ENCODE measurements at places on chromosomes 7 and 10.

DNA sequence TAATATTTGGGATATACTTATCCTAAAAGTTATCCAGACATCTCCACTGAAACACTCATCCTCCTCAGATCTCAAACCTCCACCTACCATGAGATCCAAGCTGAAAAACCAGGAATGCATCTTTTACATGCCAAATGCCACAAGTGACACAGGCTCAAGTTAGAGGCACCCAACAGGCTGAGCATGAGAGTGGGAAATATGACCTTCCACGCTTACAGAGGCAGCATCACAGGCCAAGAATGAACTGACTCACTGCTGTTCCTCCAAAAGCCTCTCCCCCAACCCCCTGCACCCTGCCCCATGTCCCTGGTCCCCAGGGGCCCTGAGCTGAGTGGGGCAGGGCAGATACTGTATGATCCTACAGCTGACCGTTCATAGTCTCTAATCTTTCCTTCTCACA is 4.8 kb upstream of the MTPAP start:
- DNase-seq, result no peak

GRCh38 chr10:30830315-30831230 is 201.0 kb upstream of the LYZL2 start:
- no peak for DNase-seq

- DNase-seq, result no peak
These were observed 188.6 kb upstream of the HABP2 start for GRCh38 chr10:113364227-113364626.

DNA sequence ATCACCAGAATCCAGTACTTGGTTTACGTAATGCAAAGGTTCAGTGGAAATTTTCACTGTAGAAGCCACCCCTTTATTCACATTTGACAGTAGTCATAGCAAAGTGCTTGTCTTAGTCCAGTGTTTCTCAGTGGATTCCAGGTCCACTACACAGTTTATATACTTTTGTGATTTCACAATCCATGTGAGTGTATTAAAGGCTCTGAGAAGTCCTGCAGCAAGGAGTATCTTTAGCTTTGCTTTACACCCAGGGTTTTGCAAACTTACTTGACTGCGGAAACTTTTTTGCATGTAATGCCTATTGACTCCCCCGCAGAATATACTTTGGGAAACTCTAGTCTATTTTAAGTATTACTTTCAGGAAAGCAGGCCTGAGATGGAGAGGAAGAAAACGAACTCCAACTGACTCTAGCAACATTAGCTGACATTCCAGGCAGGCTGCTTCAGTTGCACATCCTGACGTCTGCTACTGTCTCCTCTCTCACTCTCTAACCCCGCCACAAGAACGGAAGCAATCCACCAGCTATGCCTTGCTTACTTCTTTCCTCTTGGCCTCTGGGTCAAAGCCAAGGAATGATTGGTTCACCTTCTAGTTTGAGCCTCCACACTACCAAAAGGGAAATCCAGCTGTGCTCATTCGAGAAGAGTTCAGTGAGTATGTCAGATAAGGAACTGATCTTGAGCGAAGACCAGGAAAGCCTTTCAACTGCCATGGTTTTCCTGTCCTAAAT is 6.2 kb downstream of the PLXNA4 start:
- DNase-seq, result no peak

- DNase-seq, result no peak
These were observed 145.7 kb downstream of the RNLS start for GRCh38 chr10:88437411-88437810.

DNA sequence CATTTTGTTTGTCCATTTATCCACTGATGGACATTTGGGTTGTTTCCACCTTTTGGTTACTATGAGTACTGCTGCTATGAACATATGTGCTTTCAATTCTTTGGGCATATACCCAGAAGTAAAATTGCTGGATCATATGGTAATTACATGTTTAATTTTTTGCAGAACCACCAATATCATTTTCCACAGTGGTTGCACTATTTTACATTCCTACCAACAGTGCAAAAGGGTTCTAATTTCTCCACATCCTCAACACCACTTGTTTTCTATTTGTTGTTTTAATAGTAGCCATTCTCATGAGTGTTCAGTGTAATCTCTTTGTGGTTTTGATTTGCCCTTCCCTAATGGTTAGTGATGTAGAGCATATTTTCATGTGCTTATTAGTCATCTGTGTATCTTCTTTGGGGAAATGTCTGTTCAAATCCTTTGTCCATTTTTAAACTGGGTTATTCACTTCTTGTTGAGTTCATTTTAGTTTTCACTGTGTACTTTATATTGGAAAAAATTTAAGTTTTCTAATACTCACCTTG is 101.9 kb downstream of the HIBADH start:
- no peak for DNase-seq

Measured in RPMI8226 (cell line).